Left lung (tissue), 14 donors: ENCODE measurements at places on chromosomes 12 and 14.

DNA sequence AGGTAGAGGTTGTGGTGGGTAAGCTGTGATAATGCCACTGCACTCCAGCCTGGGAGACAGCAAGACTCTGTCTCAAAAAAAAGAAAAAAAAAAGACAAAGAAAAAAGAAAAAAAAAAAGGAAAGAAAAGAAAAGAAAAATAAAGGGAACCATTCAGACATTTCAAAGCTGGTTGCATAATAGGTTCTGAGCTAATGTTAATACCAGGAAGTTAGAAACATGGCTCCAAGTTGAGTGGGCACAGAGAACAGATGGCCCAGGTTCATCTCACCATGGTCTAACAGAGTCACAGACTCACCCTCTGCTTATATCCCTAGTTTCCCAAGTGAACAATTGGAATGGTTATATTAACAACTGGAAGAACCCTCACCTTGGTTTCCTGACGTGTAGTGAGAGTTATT is 17.4 kb upstream of the ZDHHC17 start:
- DNase-seq: no peak

GRCh38 chr12:130029151-130029550 is 125.3 kb upstream of the TMEM132D start:
- DNase-seq: no peak

DNA sequence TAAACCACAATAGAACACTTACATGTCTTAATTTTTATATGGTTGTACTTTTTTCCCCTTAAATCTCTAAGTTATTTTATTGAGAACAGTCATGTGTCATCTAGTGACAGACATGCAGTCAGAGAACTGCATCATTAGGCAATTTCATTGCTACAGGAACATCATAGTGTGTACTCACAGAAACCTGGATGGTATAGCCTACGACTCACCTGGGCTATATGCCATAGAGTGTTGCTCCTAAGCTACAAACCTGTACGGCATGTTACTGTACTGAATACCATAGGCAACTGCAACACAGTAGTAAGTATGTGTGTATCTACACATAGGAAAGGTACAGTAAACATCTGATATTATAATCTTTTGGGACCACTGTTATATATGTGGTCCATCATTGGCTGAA is 557.6 kb downstream of the PRKD1 start:
- no peak for DNase-seq

DNA sequence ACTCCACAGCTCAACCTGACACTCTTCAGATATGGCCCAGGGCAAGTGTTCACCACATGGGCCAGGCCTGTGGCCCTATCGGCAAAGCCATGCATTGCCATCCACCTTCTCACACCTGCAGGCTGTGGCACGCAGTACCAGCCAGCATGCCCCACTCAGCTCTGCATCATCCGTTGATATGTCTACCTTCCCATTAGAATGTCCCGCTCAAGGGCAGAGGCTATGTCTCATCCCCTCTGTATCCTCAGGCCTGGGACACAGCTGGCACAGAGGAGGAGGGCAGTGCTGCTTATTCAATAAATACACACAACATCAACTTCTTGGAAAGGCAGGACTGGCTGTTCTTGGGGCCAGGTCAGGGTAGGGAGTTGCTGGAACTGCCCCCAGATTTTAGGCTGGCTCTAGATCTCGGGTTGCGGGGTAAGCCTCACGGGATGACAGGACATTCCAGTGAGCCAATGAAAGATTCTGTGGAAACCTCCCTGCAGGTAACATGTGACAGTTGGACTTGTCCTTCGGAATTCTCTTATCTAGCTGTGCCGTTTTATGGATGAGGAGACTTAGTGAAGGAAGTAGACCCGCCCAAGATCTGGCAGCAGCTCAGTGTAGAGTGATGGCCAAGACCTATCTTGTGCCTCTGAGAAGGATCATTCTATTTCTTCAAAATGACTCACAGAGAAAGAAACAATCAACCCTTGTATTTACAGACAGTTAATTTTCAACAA is 25.6 kb downstream of the SYNE3 start:
- no peak for DNase-seq

- DNase-seq: no peak
These were observed 56.0 kb upstream of the C14orf180 start for GRCh38 chr14:104523546-104523935.

DNA sequence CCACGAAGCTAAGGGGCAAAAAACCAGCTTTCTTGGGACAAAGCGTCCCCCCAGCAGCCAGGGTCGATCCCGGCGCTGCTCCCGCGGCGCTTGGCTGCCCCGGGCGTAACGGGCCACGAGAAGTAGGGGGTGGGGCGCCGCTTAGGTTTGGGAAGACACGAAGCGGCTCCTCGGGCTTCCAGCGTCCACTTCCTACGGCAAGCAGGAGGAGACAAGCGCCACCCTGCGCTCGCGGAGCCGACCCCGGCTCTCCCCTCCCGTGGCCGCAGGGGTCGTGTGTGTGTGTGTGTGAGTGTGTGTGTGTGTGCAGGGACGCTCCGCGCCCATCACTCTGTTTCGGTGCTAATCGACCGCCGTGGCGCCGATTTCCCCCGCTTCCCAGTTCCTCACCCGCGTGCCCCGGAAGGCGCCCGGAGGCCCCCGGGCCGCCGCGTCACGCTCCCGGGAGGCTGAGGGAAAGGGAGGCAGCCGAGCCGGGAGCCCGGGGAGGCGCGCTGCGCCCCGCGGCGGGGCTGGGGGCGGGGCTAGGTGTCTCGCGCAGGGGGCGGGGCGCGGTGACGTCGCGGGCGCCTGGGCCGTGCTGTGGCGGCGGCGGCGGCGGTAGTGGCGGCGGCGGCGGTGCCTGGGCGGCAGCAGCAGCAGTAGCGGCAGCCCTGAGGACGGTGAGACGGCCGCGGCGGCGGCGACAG is at the start of gene ERC1:
TSS of gene ERC1 (plus strand) at position 563 of the 689 bp plus-strand sequence. CDS start 36,681 bp downstream, outside the sequence.
- peak; percentile 91 for DNase-seq

DNA sequence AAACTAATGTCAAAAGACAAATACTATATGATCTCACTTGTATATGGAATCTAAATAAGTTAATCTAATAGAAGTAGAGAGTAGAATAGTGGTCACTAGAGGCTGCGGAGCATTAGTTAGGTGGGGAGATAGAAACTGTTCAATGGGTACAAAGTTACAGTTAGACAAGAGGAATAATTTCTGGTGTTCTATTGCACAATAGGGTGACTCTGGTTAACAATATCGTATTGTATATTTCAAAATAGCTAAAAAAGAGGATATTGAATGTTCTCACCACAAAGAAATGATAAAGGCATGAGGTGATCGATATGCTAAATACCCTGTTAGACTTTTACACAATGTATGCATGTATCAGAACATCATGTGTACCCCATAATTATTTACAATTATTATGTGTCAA is 42.9 kb downstream of the IGF1 start:
- DNase-seq: no peak

- DNase-seq: no peak
These were observed 67.4 kb downstream of the ELK3 start for GRCh38 chr12:96261557-96261956.

GRCh38 chr12:5889381-5890047 is 55.5 kb downstream of the ANO2 start:
- no peak for DNase-seq

DNA sequence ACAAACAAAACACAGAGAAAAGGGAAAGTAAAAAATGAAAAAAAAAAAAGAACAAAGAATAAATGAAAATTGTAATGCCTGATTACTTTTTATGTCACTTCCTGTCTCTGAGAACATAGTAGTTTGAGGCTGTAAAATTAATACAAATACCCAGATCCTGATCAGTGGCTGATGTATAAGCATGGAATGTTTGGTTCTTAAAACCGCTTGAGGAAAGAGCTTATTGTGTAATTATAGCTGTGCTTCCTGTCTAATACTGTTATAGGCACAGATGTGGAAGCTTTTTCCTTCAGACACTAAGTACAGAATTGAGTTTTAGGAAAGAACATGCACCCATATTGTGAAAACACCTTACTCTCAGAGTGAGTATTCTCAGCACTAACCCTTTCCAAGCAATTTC is 86.9 kb downstream of the AVPR1A start:
- DNase-seq: no peak

DNA sequence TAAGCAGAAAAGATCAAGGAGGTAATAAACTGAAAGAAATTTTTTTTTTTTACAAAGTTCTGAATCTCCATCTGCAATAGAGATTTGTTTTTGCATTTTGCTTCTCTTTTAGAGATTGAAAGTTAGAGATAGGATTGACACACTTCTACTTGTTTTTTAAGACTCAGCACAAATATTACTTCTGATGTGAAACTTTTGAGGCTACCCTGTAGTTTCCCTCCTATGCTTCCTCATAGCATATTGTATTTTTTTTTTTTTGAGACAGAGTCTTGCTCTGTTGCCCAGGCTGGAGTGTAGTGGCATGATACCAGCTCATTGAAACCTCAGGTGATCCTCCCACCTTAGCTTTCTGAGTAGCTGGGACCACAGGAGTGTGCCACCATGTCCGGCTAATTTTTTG is 32.1 kb upstream of the SGPP1 start:
- DNase-seq: no peak

- no peak for DNase-seq
These were observed 49.9 kb downstream of the KCNMB4 start for GRCh38 chr12:70415987-70416386.

DNA sequence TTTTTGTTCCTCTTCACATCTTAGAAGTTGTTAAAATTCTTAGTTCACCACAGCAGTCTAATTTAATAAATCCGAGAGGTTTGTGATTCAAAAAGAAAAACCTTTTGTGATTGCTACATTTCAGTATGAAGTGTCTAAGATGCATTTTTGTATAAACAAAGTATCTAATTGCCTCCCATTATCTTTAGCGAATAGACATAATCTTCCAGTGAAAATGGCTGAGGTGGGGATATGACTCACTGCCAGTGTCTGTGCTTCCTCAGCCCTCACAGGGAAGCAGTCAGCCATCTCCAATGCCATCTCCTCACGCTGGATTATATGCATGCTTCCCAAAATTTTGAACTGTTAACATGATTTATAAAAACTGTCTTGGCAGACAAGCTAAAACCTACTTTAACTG is 7.6 kb downstream of the GCH1 start:
- no peak for DNase-seq

DNA sequence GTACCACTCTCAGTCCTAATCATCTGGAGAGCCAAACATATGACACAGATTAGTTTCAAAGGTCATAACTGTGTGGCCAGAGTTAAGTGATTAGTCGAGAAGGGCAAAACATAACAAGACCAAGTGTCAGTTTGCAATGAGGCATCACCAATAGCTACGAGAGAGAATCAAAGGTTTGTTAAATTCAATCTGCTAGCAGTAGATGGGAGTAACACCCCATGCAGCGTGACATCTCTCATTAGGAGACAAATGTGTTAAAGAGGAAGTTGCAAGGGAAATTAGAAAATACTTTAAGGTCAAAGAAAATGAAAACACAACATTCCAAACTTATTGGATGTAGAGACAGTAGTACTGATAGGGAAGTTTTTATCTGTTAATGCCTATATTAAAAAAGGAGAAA is 135.7 kb upstream of the SYT10 start:
- no peak for DNase-seq
